ENCODE measurements at places on chromosomes 5 and 9.
A peak's percentile ranks its signal among the peaks of the same experiment; 100 is the strongest.

GRCh38 chr5:83564069-83564749, 92.7 kb downstream of the VCAN start:
- peak; percentile 24 for DNase-seq

DNA sequence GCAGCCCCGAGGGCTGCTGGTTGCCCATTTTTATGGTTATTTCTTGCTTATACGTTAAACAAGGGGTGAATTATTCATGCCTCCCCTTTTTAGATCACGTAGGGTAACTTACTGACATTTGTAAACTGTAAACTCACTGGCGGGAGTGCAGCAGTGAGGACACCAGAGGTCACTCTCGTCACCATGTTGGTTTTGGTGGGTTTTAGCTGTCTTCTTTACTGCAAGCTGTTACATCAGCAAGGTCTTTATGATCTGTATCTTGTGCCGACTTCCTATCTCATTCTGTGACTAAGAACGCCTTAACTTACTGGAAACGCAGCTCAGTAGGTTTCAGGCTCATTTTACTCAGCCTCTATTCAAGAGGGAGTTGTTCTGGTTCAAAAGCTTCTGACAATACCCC, 155.0 kb upstream of the PRDM9 start:
- DNase-seq, result no peak

DNA sequence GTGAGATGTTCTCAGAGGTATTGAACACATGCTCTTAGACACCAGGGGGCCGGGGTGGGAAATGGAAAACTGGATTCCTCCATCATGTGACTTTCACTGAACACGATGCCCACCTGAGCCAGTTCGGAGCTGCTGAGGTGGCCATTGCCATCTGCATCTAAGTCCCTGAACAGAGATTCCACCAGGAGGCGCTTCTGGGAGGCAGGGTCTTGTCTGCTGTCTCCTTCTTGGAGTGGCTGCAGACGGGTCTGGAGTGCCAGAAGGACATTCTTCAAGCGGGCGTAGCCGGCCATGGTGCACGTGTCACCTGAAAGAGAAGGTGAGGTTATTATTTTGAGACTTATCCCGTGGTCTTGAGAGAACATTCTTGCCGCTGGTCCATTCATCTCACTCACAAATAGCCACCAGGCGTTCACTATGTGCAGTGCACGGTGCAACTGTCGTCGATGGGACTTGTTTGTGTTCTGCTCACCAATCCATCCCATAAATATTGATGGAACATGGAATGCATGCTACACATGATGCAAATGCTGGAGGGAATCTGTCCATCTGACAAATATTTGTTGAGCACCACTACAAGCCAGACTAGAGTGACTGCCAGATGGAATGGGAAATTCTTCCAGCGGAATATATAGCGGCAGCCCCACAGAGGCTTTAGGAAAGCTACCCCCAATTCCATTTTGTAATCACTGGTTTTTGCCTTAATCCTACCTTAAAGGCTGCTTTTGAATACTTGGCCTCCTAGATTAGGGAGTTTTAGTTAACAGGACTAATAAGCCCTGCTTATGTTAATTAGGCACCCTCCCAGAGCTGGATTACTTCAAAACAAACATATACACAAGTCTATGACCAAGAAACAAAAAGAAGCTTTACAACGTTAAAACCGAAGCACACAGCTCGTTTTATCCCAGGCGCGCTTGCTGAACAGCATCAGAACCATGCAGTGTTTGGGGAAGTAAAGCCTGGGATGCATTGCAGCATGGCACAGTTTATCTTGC, 264.8 kb downstream of the HSPA4 start:
- DNase-seq, result no peak

GRCh38 chr5:40221796-40222195, 457.9 kb upstream of the PTGER4 start:
- no peak for DNase-seq

- no peak for DNase-seq
Observed at GRCh38 chr5:115394531-115394930, 98.1 kb upstream of the CCDC112 start.
